ENCODE measurements at places on chromosomes 3 and 15. TPM values are rescaled to one million over a fixed set of nuclear protein-coding genes. Genes with fewer than 3 reads are reported as not detected.

DNA sequence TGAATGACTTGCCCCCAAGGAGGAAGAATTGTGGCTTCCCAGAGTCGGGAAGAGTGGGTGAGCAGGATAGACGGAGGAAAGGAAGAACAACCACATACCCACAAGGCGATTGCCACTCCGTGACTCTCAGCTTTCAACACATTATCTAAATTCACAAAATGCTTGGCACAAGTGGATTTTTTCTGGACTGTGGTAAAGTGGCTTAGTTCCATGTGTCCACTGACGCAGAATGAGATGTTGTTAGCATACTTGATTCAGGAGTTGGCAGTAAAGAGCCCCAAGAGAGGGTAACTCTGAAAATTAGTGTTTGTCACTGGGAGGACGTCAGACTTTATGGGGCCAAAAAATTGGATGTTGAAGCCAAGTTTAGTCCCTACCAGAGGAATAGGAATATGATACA is 198.8 kb upstream of the CTNNB1 start:
- no peak for DNase-seq
- no peaks in the 10 kb centered on the region for H3K27me3 ChIP-seq
- no peak overlapping the region for H3K27ac ChIP-seq

DNA sequence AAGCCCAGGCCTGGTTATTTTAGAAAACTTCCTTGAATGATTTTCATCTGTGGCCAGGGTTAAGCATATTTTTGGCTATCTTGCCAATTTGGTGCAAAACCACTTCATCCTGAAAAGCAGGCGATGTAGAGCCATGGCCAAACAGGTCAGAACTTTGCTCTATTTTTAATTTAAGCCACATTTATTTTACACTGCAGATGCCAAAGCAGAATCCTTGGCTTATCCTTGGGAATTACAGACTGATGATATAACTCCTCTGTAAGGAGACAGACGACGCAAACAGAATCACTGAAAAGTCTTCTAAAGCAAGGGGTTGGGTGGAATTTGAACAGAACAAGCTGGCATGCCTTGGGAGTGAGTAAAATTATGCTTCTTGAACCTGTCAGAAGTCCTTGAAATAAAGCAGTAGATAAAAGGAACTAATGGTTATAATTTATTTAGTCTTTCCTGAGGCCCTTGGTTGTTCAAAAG is 121.9 kb downstream of the CHST2 start:
- peaks cover 6% of the 10 kb centered on the region for H3K4me1 ChIP-seq
- DNase-seq, result no peak
- H3K27me3 ChIP-seq, result no peaks in the 10 kb centered on the region
- H3K36me3 ChIP-seq, result peaks cover 3% of the 10 kb centered on the region
- H3K27ac ChIP-seq, result no peak overlapping the region
- H3K4me3 ChIP-seq, result no peak overlapping the region

GRCh38 chr3:58177747-58178527 is 32.8 kb downstream of the DNASE1L3 start:
- DNase-seq, result peak; percentile 95
- peaks cover 6% of the 10 kb centered on the region for H3K27me3 ChIP-seq
- H3K36me3 ChIP-seq, result no peaks in the 10 kb centered on the region
- peaks cover 13% of the 10 kb centered on the region for H3K4me1 ChIP-seq
- peak overlapping the region; percentile 59 for H3K4me3 ChIP-seq
- no peak overlapping the region for H3K27ac ChIP-seq

The SRGAP3 gene
- total RNA-seq, result 2.4 TPM

The TMEM207 gene
- not detected for total RNA-seq
